ENCODE measurements at places on chromosomes 6 and 20.

DNA sequence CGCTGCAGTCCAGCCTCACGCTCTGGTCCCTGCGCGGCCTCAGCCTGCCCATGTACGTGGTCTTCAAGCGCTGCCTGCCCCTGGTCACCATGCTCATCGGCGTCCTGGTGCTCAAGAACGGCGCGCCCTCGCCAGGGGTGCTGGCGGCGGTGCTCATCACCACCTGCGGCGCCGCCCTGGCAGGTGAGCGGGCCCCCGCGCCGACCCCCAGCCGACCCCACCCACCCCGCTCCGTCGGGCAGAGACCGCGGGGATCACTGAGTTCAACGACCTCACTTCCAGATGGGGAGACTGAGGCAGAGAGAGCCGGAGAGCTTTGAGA, 545 bp downstream of the SLC35D3 start:
- DNase-seq = no peak

- no peak for DNase-seq
Observed at GRCh38 chr20:48717095-48717672, 110.6 kb downstream of the PREX1 start.

- no peak for DNase-seq
Observed at GRCh38 chr6:142685852-142686506, 259.0 kb downstream of the HIVEP2 start.

DNA sequence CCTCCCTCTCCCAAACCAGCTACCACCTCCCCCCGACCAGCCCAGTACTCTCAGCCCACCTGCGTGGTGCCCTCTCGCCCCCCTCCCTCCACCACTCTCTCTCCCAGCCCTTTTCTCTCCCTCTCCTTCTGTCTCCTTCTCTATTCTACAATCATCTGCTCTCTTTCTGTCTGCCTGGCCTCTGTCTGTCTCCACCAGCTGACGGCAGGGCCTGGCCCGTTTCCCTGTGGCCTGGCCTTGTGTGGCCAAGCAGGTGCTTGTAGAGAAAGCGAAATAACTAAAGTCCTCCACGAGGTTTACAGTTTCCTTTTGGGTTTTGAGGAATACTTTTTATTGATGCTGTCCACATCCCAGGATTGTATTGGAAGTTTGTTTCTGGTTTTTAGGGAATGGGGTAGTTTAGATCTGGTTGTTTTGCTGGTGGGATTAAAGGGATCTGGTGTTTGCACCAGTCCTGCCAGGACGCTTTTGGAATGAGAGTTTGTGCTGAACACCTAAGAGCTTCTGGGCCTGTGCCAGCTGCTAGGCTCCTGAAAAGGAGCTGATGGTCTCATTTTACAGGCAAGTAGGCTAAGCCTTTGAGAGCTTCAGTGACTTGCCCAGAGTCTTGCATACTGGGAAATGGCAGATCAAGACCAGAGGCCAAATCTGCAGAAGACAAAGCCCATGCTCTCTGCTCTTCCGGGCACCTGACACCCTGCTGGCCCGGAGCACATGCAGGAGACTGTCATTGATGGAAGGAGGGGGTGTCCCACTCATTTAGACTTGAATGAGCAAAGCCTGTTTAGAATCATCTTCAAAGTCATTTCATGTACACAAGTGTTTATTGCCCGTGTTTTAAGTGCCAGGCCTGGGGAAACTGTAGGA, 161.7 kb downstream of the SYCP2 start:
- DNase-seq = no peak

DNA sequence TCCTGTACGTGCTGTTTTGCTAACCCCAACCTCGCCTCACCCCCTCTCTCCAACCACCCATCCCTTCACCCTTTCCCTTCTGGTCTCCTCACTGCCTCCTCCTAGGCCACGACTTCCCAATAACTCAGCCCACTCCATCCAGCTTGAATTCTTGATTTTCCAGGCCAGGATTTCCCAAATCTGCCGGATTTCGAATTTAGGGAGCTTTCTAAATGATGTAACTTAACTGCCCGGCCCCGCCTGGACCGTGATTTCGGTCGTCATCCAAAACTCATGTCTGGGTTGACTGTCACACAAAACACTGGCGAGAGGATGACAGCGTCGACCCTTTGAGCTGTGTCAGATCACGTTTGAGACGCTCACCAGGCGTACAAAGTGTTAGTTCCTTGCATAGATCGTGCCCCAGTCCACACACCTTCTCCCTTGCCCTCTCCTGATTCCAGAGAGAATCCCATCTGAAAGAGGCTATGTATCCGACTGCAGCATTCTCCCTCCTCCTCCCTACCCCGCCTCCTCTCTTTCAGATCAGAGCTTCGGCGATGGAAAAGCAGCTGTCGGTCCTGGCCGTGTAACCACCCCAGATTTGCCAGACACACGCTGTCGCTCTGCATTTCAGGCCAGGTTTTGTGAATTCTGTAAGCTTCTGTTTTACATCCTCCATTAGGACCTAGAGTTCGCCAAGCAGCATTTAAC, 168.2 kb downstream of the GPX5 start:
- DNase-seq = no peak

All from activated CD8-positive, alpha-beta memory T cell treated with anti-CD3 and anti-CD28 coated beads for 4 hours (primary cell).